A375 (cell line): ENCODE measurements at places on chromosomes 5 and 9. TPM values are rescaled to one million over a fixed set of nuclear protein-coding genes. Genes with fewer than 3 reads are reported as not detected.

MVB12B gene
- total RNA-seq, result 4.5 and 6.4 TPM in 2 replicates

RNF145 gene
- total RNA-seq, result 47.9 and 49.9 TPM in 2 replicates

C5orf52 gene
- total RNA-seq, result not detected in 2 replicates

BARHL1 gene
- total RNA-seq, result not detected in 2 replicates

SIT1 gene
- not detected in 2 replicates for total RNA-seq

IFNA2 gene
- not detected in 2 replicates for total RNA-seq

PPP3R2 gene
- not detected in 2 replicates for total RNA-seq

TAF11L13 gene
- 0.50 and 0.91 TPM in 2 replicates for total RNA-seq

TMEM252 gene
- not detected in 2 replicates for total RNA-seq

BASP1 gene
- total RNA-seq, result 4.7 and 5.9 TPM in 2 replicates

PTGS1 gene
- total RNA-seq, result 1.1 and 1.6 TPM in 2 replicates

DIPK1B gene
- total RNA-seq, result 12.7 and 16.4 TPM in 2 replicates

ACTBL2 gene
- 0.26 and 0.56 TPM in 2 replicates for total RNA-seq

CBY3 gene
- not detected in 2 replicates for total RNA-seq

IL9 gene
- not detected in 2 replicates for total RNA-seq

PDE6A gene
- total RNA-seq, result 0.11 and 0.49 TPM in 2 replicates

SLC36A3 gene
- not detected in 2 replicates for total RNA-seq

LCN9 gene
- not detected in 2 replicates for total RNA-seq

NIPAL4 gene
- total RNA-seq, result 0.19 and 0.42 TPM in 2 replicates

NME5 gene
- total RNA-seq, result not detected in 2 replicates

SLC4A9 gene
- not detected in 2 replicates for total RNA-seq

PCDHB11 gene
- 2.7 and 3.9 TPM in 2 replicates for total RNA-seq

FOXI1 gene
- not detected in 2 replicates for total RNA-seq

SLC34A3 gene
- not detected in 2 replicates for total RNA-seq

DDX4 gene
- not detected in 2 replicates for total RNA-seq

SH3GL2 gene
- 1.8 and 2.4 TPM in 2 replicates for total RNA-seq

IL3 gene
- not detected in 2 replicates for total RNA-seq

PNPLA7 gene
- 1.3 and 1.8 TPM in 2 replicates for total RNA-seq

CFAP157 gene
- 0.30 TPM in 1 of 2 replicates, not detected in the other for total RNA-seq

FBN2 gene
- total RNA-seq, result 0.04 and 0.16 TPM in 2 replicates

PCDHA5 gene
- 2.5 and 3.0 TPM in 2 replicates for total RNA-seq

GLRA1 gene
- not detected in 2 replicates for total RNA-seq

CNTFR gene
- not detected in 2 replicates for total RNA-seq

OTULINL gene
- total RNA-seq, result 1.3 and 1.7 TPM in 2 replicates

PCSK1 gene
- 9.8 and 14.1 TPM in 2 replicates for total RNA-seq

C5orf63 gene
- total RNA-seq, result 1.7 and 2.9 TPM in 2 replicates

FAM81B gene
- not detected in 2 replicates for total RNA-seq

DDX46 gene
- 42.5 and 50.1 TPM in 2 replicates for total RNA-seq

LRRC70 gene
- total RNA-seq, result 0.11 and 0.69 TPM in 2 replicates

FBXL7 gene
- 4.1 and 4.9 TPM in 2 replicates for total RNA-seq

TAF11L9 gene
- not detected in 2 replicates for total RNA-seq

TNIP1 gene
- 61.0 and 65.7 TPM in 2 replicates for total RNA-seq

TAF11L10 gene
- total RNA-seq, result not detected in 2 replicates

NR2F1-AS1 gene
- total RNA-seq, result 4.2 and 6.8 TPM in 2 replicates

KCNV2 gene
- total RNA-seq, result not detected in 2 replicates

C7 gene
- total RNA-seq, result 0.11 TPM in 1 of 2 replicates, not detected in the other

SPINK13 gene
- not detected in 2 replicates for total RNA-seq

C9 gene
- total RNA-seq, result not detected in 2 replicates

RAPGEF6 gene
- total RNA-seq, result 16.3 and 20.0 TPM in 2 replicates

CER1 gene
- total RNA-seq, result not detected in 2 replicates

TGFBI gene
- 137 and 173 TPM in 2 replicates for total RNA-seq
